Kidney tubule cell (primary cell): ENCODE measurements at places on chromosomes 3 and 15.

DNA sequence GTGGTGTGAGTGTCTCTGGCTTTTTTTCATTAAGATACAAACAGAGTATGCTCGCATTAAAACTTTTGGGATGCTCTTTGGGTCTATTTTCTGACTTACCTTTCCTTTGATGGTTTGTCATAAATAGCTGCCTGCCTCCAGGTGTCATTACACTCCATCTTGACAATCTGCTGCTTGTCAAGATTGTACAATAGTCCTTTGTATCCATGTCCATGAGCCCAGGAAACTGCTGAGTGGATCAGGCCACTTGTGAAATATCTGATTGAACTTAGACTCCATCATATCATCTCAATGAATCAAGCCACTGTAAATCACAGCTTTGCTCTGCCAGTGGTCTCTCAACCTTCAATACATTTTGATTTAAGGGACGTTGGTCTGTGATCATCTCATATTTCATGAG lies 135.2 kb downstream of the ECT2 start:
- DNase-seq = no peak

- DNase-seq = peak; percentile 98
Observed at GRCh38 chr3:50600841-50601591, 10.6 kb downstream of the CISH start.

GRCh38 chr3:50554553-50554952 lies 13.0 kb downstream of the C3orf18 start:
- DNase-seq = no peak

DNA sequence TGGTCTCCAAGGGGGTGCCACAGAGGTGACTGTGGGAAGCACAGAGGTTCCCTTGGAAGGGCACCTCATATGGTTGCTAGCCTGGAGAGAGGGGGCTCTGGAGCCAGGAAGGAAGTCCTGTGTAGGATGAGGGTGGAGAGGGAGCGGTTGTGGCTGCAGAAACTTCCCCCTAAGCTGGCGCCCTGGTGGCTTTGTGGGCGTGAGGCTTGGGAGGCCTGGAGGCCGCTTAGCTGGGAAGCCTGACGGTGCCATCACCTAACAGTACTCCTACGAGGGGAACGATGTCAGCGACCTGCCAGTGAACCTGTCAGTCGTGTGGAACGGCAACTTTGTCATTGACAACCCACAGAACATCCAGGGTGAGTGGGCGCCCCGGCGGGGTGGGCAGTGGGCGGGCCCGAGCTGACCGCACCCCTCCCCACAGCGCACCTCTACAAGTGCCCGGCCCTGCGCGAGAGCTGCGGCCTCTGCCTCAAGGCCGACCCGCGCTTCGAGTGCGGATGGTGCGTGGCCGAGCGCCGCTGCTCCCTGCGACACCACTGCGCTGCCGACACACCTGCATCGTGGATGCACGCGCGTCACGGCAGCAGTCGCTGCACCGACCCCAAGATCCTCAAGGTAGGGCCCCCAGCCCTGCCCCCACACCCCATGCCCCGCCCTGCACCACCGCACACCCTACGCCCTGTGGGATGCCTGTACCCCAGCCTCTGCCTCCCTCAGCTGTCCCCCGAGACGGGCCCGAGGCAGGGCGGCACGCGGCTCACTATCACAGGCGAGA lies 31.0 kb downstream of the PLXNA1 start:
- DNase-seq = no peak

- DNase-seq = no peak
Observed at GRCh38 chr3:21654662-21655061, 96.3 kb downstream of the ZNF385D start.

DNA sequence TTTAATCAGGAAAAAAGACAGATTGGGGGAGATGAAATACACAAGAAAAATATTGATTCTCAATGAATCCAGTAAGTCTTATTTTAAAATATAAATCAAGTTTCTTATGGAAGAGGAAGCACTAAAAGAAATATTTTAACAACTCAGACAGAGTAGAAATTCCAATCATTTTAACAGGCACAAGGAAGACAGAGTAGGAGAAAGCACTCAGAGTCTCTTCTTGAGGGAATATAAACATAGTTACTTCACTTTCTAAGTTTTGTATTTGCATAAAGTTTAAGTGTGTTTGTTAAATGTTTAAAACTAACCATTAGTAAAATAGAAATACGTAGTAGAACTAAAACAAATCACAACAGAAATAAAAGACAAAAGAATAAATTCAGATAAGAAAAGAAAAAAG lies 24.5 kb upstream of the RTP4 start:
- no peak for DNase-seq

DNA sequence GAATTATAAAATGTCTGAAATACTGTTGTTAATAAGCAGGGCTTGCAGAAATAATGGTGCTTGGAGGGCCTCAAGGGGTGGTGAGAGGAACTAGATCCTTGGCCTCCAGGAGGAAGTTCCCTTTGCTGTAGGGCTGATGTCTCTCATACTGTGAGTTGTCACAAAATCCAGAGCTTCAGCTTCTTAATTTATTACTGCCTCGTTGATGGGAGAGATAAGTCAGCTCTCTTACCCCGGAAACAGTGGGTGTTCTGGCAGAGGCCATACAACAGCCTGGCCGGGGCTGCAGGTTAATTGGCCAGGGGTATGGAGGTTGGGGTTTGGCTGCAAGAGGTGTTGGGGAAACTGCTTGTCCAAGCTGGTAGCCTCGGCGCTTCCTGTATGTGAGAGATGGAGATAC lies 15.5 kb downstream of the MAPKAPK3 start:
- no peak for DNase-seq

- no peak for DNase-seq
Observed at GRCh38 chr3:157104928-157105652, 54.9 kb downstream of the CCNL1 start.

DNA sequence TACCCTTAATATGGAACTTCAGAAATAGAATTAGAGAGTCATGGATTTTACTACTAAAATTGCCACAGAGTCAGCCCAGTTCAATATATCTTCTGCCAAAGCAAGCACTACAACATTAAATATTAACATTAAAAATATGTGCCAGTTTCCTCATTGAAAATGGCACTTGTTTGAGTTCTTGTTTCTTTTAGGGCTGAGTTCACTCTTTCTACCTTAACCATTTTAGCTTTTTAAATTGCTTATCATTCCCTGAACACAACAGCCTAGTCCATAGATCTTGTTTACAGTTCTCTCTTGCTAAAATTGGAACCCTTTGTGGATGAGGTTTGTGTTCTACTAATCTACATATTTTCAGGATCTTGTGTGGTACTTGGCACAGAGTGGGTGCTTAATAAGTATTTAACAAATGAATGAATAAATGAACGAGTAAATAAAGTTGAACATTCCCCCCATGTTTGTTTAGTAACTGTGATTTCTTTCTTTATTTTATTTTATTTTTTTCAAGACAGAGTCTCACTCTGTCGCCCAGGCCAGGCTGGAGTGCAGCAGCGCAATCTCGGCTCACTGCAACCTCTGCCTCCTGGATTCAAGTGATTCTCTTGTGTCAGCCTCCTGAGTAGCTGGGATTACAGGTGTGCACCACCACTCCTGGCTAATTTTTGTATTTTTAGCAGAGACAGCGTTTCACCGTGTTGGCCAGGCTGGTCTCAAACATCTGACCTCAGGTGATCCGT lies 46.0 kb upstream of the SLC7A14 start:
- DNase-seq = no peak

- DNase-seq = no peak
Observed at GRCh38 chr3:8755564-8756237, 13.7 kb downstream of the OXTR start.

- peak; percentile 77 for DNase-seq
Observed at GRCh38 chr3:36959821-36960220, 15.0 kb upstream of the TRANK1 start.

GRCh38 chr3:54999159-54999558 lies 71.3 kb upstream of the LRTM1 start:
- peak; percentile 58 for DNase-seq

DNA sequence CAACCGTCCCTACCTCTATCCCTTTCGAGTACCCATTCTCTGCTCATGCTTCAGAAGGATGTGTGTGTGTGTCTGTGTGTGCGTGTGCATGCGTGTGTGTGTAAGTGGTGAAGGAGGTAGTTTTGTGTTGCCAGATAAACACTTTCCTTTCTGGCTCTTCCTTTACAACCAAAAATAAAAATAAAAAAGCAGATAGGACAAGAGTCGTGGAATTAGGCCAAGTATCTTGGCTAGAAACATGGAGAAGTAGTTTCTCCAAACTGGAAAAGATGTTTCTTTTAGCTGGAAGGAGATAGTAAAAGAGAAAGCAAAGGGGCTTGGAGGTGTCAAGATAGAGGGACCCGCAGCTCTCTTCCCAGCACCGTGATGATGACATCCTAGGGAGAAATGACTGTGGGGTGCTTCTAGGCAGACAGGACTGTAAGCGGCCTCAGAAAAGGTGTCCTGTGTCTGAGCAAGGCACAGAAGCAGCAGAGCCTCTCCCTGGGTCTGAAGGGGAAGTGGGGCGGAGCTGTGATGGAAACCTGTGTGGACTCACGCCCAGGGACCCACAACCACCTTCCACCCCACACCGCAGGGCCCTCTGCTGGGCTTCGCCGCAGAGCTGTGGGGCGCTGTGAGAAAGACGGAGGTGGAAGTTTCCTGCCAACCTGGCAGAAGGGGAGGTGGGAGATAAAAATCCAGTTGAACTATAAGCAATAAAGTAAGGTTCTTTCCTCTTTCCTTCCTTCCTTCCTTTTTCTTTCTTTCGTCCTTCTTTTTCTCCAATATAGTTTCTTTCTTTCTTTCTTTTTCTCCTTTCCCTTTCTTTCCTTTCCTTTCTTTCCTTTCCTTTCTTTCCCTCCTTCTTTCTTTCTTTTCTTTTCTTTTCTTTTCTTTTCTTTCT lies 35.3 kb downstream of the MUC20 start:
- DNase-seq = no peak

DNA sequence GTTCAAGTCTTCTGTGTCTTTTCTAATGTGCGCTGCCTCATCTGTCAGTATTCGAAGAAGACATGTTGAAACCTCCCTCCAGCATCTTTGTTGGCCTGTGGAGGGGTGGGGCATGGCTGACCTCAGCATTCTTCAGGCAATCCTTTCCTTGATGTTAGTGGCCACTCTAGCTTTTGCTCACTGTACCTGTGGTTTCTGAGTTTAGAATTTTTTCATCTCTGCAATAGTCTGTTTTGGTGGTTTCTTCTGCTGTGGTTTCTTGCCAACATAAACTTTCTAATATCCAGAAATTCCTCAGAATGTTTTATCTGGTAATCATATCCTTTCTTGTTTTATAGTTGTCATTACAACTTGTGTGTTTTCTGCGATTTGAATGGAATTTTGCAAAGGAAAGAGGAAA lies 251.3 kb upstream of the NR2E3 start:
- peak; percentile 45 for DNase-seq

DNA sequence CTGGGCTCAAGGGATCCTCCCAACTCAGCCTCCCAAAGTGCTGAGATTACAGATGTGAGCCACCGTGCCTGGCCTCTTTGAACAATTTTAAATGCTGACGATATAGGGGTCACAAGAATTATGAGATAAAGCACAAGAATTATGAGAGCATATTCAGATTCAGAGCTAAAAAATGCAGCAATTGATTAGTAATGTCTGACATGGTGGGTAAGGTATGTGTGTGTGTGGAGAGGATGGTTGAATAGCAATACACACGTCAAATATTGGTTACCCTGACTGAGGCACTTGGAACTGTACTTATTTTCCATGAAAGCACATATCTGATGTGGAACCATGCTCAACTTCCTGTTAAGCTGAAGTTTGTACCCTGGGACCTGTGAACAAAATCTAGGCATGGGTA lies 115.6 kb downstream of the EOMES start:
- DNase-seq = peak; percentile 63

GRCh38 chr3:82495655-82496054 lies 734.2 kb upstream of the GBE1 start:
- DNase-seq = no peak

GRCh38 chr15:52098323-52098722 lies 14.3 kb downstream of the BCL2L10 start:
- no peak for DNase-seq

DNA sequence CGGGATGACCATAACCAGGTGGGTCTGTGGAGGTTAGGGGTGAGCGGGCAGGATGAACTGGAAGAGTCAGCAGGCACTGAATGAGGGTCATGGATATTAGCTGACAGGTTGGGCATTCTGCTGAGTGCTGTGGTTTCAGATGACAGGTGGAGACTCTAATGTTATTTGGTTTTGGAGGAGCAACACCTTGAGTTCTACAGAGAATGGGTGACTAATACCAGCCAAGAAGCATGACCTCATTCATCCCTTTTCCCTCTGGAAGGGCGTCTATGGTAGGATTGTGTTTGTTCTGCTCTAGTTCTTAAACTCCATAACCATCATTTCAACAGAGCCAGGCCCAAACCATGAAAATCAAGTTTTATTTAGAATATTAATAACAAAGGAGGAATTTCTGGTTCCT lies 550.7 kb upstream of the LMCD1 start:
- DNase-seq = peak; percentile 70

DNA sequence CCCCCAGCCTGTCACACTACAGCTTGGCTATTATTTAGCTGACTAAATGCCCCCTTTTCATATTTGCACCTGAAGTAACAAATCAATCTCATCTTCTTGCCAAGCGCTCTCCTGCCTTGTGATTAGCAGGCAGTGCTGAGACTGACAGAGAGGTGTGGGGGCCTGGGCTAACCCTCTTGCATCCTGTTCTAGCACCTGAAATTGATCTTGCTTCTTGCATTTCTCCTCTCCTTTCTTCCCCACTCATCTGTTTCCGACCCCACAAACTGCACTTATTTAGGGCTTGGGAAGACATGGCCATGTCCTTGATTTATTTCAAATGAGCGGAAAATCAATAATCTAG lies 309.0 kb upstream of the PROK2 start:
- no peak for DNase-seq

DNA sequence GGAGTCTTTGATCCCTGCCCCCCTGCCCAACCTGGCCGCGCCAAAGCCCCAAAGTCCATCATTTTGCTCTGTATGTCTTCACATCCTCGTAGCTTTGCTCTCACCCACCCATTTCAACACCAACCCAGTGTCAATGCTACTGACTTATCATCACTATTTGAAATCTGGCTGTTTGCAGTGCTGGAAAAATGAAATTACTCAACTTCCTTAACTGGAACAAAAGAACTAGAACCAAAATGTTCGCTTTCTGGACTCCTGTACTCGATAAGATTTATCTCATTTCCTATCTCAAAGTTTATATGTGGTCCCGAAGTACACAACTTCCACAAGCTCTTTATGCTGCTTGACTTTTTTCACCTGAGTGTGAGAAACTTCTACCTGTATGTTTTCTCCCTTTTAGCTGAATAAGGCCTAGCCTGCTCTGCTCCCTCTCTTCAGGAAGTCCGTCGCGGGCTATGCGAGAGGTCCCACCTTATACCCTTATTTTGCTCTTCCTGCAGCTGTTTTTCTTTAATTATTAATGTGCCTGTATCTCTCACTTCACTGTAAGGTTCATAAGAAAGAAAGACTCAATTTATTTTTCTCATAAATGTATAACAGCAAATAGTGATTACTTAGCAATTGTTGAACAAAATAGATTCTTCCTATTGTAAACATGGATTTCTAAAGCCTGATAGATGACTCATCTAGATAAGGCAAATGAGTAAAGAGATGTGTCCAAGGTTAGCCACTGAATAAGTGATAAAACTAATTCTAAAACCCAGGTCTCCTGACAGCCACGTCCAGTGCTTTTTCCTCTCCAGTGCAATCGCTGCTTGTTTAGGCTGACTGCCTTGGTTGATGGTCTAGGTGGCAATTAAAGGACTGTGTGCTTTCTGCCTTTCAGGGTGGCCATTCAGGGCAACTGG lies 464.1 kb upstream of the TPRG1 start:
- no peak for DNase-seq

GRCh38 chr3:10551821-10552630 lies 46.6 kb upstream of the ATP2B2 start:
- DNase-seq = no peak
